ENCODE measurements at places on chromosomes 11 and 22.

DNA sequence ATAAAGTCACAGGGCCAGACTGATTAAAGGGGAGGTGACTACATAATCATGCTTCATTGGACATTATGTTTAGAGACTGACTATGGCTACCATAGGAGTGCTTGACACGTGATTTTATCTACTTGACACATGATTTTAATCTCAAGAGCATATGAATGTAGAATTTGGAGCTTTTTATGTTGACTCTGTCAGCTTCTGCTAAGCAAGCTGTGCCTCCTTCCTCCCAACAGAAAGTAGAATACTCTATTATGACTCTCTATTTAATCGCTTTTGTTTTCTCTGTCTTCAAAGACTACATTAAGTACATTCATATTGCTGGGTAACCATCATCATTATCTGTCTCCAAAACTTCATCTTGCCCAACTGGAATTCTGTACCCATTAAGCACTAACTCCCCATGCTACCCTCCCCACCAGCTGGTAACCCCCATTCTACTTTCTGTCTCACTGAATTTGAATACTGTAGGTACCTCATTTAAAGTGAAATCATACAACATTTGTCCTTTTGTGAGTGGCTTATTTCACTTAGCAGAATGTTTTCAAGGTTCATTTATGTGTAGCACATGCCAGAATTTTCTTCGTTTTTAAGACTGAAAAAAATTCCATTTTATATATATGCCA lies 24.7 kb upstream of the ANGPTL5 start:
- no peak for DNase-seq

DNA sequence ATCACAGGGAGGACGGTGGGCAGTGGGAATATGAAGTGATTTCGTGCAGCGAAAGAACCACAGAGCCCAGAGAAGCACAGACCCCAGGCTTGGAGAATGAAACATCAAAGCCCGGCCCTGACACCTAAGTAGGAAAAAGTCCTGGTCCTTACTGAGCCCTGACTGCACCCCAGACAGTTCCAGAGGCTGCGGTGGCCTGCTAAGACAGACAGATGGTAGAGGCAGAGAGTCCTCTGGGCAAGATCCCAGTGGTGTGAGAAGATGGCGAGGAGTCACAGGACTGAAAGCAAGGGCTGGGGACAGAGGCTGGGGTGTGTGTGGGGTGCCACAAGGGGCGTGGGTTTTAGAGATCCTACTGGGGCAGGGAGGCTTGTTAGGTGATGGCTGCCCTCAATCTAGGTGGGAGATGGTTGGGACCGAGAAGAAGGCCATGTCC lies 3.7 kb downstream of the CBX6 start:
- no peak for DNase-seq

- no peak for DNase-seq
Observed at GRCh38 chr11:65803797-65804492, 17.1 kb downstream of the OVOL1 start.

GRCh38 chr11:75667255-75667830 lies 1.5 kb downstream of the MAP6 start:
- DNase-seq = no peak

Data from activated CD4-positive, alpha-beta T cell treated with anti-CD3 and anti-CD28 coated beads, Interleukin-2, Interleukin-4, amounts not matched to agents 100 ng/mL and 50 ng/mL, durations not matched to agents 16 hours and 8 hours (primary cell).